Naive thymus-derived CD8-positive, alpha-beta T cell (primary cell): ENCODE measurements at places on chromosomes 16 and 17. TPM values are rescaled to one million over a fixed set of nuclear protein-coding genes. Genes with fewer than 3 reads are reported as not detected.
A peak's percentile ranks its signal among the peaks of the same experiment; 100 is the strongest.

- H3K36me3 ChIP-seq = no peaks in the 10 kb centered on the region
- no peak overlapping the region for H3K27ac ChIP-seq
- no peak overlapping the region for H3K4me3 ChIP-seq
- peaks cover 12% of the 10 kb centered on the region for H3K4me1 ChIP-seq
Observed at GRCh38 chr17:81404558-81405165, 9.4 kb downstream of the BAHCC1 start.

The CYGB gene
- 1.0 TPM for polyA plus RNA-seq

- no peak for DNase-seq
- peaks cover 26% of the 10 kb centered on the region for H3K27me3 ChIP-seq
- peaks cover 19% of the 10 kb centered on the region for H3K4me1 ChIP-seq
- no peaks in the 10 kb centered on the region for H3K36me3 ChIP-seq
- H3K4me3 ChIP-seq = no peak overlapping the region
Observed at GRCh38 chr16:51155820-51156806, 5.0 kb upstream of the SALL1 start.

DNA sequence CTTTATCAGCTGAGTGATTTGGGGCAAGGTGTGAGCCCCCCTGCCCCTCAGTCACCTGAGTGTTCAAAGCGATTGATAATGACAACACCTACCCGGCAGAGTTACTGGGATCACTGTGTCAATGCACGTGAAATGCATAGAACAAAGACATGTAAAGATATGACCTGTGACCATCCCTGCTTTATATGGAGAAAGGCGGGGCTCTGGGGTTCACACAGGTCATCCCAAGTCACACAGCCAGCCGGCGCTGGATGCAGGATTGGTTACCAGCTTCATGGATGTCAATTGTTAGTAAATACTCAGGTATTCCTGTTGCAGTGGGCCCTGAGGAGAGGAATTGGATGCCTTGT, 64.4 kb downstream of the CRISPLD2 start:
- H3K27ac ChIP-seq = no peak overlapping the region
- no peak overlapping the region for H3K4me3 ChIP-seq
- no peaks in the 10 kb centered on the region for H3K27me3 ChIP-seq
- no peak for DNase-seq
- H3K36me3 ChIP-seq = no peaks in the 10 kb centered on the region

The PLA2G10 gene
- polyA plus RNA-seq = not detected

DNA sequence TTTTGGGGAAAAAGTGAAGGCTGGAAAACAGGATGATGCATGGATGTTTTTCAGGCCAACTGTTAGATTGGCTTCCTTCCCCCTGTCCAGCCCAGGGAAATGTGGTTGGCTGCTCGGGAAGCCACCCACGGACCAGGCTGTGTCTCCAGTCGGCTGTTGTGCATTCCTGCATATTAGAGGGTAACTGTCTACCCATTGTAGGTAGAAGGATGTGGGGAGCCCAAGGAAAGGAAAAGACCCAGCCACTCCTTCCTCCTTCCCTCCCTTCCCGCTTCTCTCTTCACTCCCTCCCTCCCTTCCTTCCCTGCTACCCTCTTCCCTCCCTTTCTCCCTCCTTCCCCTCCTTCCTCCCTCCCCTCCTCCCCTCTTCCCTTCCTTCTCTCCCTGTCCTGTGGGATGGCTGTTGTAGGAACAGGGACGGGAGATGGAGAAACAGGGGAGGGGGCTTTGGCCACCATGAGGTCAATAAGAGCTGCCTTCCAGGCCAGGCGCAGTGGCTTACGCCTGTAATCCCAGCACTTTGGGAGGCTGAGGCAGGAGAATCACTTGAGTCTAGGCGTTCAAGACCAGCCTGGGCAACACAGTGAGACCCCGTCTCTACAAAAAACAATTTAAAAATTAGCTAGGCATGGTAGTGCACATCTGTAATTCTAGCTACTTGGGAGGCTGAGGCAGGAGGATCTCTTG, 16.9 kb downstream of the SYT17 start:
- H3K4me1 ChIP-seq = no peaks in the 10 kb centered on the region
- no peak overlapping the region for H3K4me3 ChIP-seq
- no peak overlapping the region for H3K27ac ChIP-seq

The RAB11FIP4 gene
- 14.9 TPM for polyA plus RNA-seq

DNA sequence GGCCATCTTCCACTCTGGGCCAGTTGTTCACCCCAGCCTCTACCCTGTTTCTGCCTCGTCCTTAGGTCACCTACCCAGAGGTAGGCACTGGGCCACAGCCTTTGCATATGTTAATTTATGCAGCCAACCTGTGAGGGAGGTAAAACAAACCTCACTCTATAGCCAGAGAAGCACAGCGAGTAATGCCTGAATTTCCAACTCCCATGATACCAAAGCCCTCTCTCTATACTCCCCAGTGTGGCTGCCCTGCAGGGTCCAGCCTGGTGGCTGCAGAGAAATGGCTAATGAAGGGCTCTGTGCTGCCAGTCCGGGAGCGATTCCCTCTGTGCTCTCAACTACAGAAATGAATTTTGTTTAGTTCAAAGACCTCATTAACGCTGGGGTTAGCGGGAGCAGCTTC, 397.0 kb upstream of the CCL2 start:
- DNase-seq = no peak
- no peak overlapping the region for H3K4me3 ChIP-seq
- H3K27ac ChIP-seq = no peak overlapping the region

The RAC3 gene
- not detected for polyA plus RNA-seq

GRCh38 chr16:10609402-10609774, 29.0 kb upstream of the EMP2 start:
- no peaks in the 10 kb centered on the region for H3K36me3 ChIP-seq
- H3K27me3 ChIP-seq = peaks cover 4% of the 10 kb centered on the region
- H3K4me3 ChIP-seq = no peak overlapping the region
- no peak overlapping the region for H3K27ac ChIP-seq
- peaks cover 4% of the 10 kb centered on the region for H3K4me1 ChIP-seq

DNA sequence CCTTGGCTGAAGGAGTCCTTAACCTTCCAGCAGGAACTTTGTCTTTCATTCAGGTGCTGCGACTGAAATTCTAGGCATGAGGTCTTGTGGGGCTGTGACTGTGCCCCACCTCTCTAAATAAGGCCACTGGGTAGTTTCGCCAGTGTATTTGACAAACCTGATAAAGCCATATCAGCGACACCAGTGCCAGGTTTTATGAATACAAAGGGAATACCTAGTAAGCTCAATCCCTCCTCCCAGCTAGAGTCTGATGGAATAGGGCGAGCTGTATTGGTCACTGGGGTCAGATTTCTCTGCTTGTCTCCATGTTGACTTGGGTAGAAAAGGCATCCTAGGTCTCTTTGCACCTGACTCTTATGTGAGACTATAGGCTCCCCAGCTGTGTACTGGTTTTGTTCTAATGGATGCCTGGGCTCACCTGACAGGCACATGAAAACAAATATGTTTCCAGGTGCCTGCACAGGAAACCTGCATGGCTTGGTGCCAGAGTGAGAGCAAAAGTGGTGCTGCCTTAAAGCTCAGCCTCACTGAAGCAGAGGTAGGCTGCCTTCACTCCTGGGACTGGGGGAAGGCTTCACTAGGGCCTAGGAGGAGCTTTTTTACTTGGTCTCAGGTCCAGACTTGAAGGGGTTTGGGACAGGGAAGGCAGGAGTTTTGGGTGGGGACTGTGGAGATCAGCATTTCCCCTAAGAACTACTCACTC, 8.3 kb downstream of the SLC7A6 start:
- peak overlapping the region; percentile 81 for H3K4me3 ChIP-seq
- H3K36me3 ChIP-seq = no peaks in the 10 kb centered on the region
- no peaks in the 10 kb centered on the region for H3K27me3 ChIP-seq
- peaks cover 80% of the 10 kb centered on the region for H3K4me1 ChIP-seq
- DNase-seq = peak; percentile 80
- peak overlapping the region; percentile 99 for H3K27ac ChIP-seq

The CALB2 gene
- polyA plus RNA-seq = not detected

- DNase-seq = peak; percentile 28
- H3K4me3 ChIP-seq = peak overlapping the region; percentile 91
- no peaks in the 10 kb centered on the region for H3K36me3 ChIP-seq
- peak overlapping the region; percentile 95 for H3K27ac ChIP-seq
- H3K27me3 ChIP-seq = no peaks in the 10 kb centered on the region
- H3K4me1 ChIP-seq = peaks cover 32% of the 10 kb centered on the region
Observed at GRCh38 chr16:4272114-4272956, 488 bp downstream of the TFAP4 start.
